ENCODE measurements at places on chromosomes 12 and 14.

DNA sequence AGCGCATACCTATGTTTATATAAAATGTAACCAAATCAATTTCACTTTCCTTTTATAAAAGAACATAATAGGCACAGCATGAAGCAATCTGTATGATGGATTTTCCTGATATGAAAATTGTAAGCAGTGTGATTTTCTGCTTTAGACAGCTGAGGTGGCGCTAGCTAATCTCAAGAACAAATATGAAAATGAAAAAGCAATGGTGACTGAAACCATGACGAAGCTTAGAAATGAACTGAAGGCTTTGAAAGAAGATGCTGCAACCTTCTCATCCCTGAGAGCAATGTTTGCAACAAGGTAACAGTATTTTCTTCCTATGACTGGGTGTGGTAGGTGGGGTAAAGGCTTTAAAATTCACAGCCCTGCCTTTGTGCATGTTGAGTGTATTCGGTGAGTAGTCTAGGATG lies 65.0 kb upstream of the FGD4 start:
- DNase-seq: no peak

DNA sequence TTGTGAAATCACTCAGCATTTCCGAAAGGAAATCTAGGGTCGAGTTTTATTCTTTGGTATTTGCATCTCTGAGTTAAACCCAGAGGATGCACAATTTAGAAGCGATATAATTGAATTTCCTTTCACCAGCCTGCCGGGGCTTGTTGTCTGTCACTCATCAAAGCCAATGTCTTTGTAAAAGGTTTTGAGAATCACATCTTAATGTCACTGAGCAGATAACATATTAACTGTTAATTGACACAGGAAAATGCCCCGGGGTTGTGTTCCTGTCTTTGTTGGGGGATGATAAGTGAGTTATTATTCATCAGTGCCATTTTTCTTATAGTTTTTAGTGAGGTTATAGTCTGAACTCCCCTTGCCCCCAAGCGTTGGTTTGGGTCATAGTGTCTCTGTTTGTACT lies 73.4 kb downstream of the DUSP6 start:
- DNase-seq: no peak

GRCh38 chr12:121331248-121331647 lies 21.0 kb downstream of the ANAPC5 start:
- no peak for DNase-seq

- DNase-seq: no peak
Measured at GRCh38 chr12:93757792-93758694, 80.9 kb downstream of the CRADD start.

DNA sequence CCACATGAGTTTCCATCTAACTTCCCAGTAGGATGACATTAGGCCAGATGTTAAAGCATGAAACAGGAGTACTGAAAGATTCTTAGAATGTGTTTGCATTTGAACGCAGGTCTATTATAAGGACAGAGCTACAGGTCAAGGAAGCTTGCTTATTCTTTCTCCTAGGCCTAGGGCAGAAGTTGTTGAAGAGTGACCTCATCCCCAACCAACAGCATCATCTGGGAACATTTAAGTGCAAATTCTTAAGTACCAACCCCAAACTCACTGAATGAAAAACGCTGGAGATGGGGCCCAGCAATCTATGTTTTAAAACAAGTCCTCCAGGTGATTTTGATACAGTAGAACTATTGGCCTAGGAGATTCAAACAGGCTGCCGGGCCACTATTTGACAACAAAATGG lies 52.4 kb downstream of the PAPLN start:
- peak; percentile 17 for DNase-seq

DNA sequence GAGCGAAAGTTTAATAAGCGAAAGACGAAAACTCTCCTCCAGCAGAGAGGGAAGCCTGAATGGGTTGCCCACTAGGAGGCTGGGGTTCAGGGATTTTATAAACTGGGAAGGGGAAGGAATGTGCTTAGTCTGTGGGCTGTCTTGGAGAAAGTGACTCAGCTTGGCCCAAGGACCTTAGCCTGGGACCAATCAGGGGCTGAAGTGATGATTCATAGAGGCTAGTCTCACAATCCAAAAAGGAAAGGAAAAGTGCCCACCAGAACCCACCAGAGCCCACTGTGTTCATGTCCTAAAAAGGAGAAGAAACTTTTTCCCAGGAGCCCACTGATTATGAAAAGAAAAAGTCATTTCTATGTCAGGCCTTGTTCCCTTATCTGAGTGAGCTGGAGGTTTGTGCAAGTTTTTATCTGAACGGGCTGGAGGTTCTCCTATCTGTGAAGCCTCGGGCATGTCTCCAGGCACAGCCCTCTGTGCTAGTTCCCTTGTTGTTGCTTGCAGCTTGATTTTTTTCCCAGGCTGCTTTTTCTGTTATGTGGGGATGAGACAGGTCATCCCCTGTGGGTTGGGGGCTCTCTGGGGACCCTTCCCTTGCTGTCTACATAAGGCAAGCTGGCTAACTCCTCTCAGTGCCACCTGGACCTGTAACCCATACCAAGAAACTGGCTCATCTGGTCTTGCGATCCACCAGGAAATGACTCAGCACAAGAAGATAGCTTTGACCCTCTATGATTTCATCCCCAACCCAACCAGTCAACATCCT lies 8.3 kb upstream of the GOLGA5 start:
- DNase-seq: peak; percentile 65

DNA sequence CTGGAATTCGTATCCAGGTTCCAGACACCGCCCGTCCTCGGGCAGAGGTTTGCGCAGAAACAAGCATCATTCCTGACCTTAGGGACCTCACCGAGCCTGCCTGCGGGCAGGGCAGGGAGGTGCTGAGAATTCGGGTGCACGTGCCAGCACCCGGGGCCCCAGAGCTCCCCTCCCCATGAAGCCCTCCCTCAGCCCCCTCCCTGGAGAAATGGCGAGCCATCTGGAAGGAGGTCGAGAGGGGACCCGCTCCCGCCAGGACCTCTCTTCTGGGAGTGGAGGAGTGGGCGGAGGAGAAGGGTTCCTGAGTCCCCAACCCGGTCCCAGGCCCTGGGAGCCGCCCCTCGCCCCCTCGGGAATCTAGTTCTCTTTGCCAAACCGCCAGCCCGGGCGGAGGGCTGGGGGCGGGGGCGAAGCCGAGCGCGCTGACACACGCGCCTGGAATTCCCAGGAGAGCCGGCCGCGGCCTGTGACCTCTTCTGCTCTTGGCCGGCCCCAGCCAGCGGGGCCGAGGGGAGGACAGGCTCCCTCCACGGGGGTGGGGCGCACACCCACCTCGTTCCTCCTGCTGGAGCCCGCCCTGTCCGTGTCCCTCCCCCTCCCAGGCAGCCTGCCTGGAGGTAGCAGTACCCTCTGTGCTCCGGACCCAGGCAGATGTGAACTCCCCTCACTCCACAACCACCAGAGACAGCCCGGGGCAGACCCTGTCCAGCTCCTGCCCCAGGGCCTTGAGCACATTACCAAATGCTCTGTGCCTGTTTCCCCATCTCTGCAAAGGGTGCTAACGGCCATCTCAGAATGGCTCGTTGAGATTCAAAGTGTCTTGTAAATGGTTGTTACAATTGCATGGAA lies 23.0 kb upstream of the GPR132 start:
- peak; percentile 70 for DNase-seq

- no peak for DNase-seq
Measured at GRCh38 chr12:125650587-125650986, 585.4 kb downstream of the AACS start.

DNA sequence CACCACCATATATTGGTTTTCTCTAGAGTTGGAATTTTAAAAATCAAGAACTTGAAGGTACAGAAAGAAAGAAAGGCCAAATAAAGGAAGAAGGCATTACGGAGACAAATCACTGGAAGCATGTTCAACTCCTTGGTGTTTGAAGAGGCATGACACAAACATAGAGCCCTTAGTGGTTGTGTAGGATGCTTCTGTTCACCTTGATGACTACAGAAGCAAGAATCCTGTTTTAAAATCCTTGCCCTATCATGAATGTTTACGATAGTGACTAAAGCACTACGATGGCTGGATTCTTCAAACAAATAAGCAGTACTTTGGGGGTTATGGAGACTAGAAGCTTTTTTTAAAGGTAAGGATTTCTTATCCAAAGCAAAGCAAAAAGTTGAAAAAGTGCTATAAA lies 10.3 kb upstream of the ISM2 start:
- no peak for DNase-seq

DNA sequence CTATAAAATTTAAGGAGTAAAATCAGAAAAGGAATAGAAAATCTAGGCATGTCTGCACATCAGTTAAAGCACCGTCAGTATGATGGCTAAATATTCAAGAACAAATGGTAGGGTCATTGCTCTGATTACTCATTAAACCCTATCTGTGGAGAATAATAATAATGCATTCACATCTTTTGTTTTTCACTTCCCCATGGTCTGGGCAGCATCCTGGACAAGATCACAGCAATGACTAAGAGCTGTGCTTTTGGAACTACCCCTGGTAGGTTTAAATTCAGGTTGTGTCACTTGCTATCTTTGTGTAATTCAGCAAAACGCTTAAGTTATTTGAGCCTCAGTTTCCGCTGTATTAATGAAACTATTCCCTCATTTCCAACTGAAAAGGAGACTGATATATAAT lies 33.1 kb downstream of the C12orf42 start:
- DNase-seq: no peak

DNA sequence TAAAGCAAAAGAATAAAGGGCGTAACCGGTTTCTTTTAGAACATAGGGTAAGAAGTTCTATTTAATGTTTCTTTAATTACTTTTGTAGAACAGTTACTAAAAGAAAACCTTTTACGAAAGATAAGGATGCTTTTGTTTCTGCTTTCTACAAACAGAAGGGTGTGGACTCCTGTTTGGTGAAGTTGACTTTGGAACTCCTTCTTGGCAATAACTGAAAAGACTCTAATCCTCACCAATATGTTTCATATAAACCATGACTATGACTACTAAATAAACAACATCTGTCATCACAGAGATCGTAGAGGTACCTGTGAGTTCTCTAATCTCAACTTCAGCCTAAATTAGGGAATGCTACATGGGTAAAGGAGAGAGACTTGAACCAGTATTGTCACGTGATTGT lies 210.8 kb upstream of the FLRT2 start:
- no peak for DNase-seq

- no peak for DNase-seq
Measured at GRCh38 chr12:124495194-124495983, 72.0 kb downstream of the NCOR2 start.

GRCh38 chr14:55446127-55446736 lies 5.8 kb upstream of the TBPL2 start:
- DNase-seq: peak; percentile 59

- DNase-seq: no peak
Measured at GRCh38 chr12:13992585-13992984, 11.2 kb upstream of the GRIN2B start.

Measured in fibroblast of gingiva (primary cell).